ENCODE measurements at places on chromosomes 7 and 10.

DNA sequence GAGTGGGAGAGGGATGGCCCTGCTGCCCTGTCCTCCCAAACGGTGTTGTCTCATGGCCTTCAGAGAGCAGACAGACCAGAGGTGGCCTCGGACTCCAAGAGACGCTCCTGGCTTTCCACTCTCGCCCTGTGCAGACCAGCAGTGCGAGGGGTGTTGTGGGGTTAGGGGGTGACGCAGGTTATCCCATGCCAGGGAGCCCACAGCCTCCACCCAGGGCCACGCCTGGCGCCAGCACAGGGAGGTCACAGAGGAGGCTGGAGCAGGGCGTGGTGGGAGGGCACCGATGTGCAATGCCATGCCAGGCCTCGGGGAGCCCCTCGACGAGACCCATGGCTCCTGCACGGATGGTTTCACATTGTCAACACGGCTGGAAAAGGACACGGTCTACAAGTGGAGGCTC is 52.1 kb downstream of the INPP5A start:
- DNase-seq, result no peak

DNA sequence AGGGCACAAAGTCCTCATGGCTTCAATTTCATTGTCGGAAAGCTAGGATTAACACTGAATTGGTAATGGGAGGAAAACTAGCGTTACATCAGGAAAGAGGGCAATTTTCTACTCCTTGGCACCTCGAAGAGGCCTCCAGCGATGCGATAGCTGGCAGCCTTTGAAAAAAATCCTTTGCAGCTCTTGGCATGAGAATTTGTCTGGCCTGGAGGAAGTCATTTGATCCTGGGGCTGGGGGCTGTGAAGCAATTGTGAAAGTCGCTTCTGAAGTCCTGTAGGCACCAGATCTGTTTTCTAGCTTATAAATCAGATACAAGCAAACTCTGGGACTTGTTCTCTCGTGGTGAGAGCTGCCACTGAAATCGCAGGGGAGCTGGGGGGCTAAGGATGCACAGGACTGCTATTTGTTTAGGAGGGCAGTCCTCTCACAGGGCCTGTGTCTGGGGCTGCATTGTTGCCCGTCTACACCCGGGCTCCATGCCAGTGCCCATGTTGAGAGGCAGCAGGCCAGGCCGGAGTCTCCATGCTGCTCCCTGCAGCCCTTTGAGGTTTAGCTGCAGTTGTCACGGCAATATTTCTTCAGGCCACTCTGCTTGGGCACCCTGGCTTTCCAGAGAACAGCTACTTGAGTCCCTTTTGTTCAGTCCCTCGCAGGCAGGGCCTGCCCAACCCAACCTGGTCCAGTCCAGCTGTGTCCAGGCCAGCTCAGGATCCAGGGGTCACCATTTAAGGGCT is 206.8 kb upstream of the LYZL1 start:
- DNase-seq, result no peak

DNA sequence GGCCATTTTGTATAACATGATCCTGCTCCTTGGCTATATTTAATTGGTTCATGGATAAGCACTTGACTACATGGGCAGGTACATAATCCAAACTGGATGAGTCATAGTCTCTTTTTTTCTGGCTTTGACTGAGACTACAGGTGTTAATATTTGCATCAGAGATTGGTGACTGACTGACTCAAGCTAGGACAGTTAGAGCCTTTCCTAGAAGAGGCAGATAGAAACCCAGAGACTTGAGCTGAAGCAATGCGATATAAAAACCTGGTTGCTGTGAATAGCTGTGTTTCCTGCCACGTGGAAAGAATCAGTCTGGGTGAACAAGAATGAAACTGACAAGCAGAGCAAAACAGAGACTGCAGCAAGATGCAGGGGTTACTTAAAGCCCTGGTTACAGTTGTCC is 81.0 kb downstream of the SAMD9 start:
- no peak for DNase-seq

- no peak for DNase-seq
Observed at GRCh38 chr7:144818511-144818910, 17.3 kb downstream of the TPK1 start.

- DNase-seq, result no peak
Observed at GRCh38 chr7:137007001-137007694, 138.7 kb downstream of the CHRM2 start.
